ENCODE measurements at places on chromosomes 4 and X.

DNA sequence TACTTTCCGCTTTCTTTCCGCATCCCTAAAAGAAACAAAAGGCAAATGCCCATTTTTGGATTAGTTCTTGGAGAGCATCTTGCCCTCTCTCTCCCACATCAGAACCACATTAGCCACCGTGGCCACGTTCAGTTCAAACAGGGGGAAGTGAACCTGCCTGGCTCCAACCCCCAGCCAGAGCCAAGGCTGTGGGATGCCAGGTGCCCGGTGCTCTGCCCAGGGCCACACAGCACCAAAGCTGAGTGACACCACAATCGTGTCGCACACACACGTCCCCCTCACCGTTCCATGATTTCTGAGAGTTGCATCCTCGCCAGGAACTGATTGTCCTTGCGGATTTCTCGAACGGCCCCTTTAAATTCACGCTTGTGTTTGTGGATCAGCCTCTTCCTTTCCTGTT lies 24.3 kb downstream of the NOP14 start:
- no peak for DNase-seq

DNA sequence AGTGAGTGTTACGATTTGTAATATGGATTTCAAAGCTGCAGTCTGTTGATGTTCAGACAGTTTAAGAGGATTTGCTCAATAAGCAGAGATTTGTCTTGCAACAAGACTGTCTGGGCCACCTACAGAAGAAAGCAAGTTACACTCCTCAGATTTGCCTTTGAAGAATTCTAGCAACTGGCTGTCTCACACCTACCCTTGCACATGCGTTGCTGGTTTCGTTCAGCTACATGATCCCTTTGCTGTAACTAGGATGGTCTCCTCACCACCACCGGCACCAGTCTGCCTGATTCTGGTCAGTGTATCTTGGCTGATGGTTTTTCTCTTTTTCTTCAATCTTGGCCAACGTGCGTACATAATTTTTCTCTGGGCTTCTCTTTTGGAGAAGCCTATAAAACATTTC lies 172.7 kb upstream of the LCORL start:
- no peak for DNase-seq

DNA sequence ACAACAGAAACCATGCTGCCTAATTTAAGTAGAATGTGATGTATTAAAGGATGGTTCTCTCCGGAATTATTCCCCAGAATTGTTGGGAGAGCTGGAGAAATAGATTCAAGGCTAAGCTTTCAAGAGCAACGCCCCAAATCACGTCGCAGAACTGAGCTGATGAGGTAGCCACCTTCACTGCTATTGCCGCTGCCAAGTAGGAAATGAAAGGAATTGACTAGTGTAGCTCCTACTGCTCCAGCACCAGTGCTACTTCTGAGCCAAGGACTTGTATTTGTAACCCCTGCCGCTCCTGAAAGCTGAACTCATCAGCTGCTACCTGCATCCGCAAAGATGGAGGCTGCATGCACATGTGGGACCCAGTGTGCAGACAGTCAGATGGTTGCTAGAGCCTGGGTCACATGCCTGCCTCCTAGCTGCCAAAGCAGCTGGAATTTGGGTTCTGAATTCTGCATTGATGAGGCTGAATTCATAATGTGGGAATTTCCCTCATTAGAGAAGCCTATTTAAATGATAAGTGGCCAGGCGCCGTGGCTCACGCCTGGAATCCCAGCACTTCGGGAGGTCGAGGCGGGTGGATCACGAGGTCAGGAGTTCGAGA lies 173.9 kb downstream of the PDGFRA start:
- DNase-seq: no peak

GRCh38 chrX:150465881-150466775 lies 102.3 kb upstream of the MTM1 start:
- DNase-seq: no peak

- no peak for DNase-seq
Observed at GRCh38 chrX:125778261-125778660, 387.8 kb downstream of the DCAF12L2 start.
